ENCODE measurements at places on chromosomes 11 and 22.

DNA sequence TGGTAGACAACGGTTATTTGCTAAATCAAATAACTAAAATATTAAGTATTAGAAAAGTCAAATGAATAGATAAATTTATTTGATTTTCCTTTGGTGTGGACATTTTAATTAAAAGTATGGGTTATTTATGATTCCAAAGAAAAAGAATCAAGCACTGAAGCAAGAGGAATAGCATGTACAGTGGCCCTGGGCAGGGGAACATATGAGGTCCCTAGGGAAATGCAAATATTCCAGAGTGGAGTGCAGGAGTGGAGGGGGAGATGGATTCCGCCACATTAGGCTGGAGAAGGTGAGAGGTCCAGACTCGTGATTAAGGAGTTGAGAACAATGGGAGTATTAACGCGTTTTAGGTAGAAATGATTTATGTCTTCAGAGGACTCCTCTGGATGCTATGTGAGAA, 30.0 kb downstream of the RASSF10 start:
- no peak for DNase-seq

DNA sequence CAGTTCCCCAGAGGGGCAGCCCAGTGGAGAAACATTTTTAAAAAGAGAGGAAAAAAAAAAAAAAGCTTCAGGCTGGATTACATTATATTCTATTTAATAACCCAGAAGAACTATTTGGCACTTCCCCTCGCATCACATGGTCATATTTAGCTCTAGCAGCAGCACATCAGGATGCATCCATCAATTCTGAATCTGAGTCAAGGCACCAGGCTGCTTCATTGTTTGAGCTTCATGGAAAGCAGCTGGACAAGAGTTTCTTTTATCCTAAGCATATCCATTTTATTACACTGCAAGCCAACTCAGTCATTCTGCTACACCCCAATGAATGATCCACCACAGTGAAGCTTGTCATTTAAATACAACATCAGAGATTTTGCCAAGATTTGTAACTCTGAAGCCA, 10.0 kb downstream of the SPTY2D1 start:
- DNase-seq: no peak

DNA sequence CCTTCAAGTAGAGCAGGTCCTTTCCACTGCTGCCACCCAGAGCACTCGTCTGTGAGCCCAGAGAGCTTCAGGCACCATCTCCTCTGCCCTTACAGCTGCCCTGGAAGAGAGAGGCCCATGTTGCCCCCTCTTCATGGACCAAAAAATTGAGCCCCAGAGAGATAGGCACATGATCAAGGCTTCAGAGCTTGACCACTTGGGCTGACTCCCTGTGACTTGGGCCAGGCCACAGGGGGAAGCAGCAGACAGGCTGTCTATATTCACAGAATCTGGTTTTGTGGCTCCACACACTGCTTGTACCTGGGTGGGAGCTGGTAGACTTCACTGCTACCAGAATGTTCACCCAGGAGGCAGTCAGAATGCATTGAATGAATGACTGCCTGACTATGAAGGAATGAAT, 58.2 kb downstream of the SMIM38 start:
- DNase-seq: no peak

DNA sequence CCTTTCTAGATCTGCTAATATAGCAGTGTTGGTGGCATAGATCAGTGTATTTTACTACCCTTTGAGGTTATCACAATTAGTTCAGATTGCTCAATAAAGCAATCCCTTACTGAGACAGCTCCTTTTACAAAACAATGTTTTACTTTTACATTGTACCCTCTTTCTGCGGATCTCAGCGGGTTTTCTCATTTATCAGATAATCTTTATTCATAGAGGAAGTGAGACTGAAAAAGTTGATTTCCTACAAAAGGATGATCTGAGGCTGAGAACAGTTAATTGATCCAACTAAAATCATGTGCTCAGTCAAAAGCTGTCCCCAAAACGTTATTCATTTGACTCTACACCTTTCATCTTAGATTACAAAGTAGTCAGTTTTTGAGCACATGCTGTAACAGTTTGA, 2319.9 kb downstream of the LRRC4C start:
- no peak for DNase-seq

GRCh38 chr22:35124691-35125219, 58.8 kb downstream of the ISX start:
- no peak for DNase-seq

DNA sequence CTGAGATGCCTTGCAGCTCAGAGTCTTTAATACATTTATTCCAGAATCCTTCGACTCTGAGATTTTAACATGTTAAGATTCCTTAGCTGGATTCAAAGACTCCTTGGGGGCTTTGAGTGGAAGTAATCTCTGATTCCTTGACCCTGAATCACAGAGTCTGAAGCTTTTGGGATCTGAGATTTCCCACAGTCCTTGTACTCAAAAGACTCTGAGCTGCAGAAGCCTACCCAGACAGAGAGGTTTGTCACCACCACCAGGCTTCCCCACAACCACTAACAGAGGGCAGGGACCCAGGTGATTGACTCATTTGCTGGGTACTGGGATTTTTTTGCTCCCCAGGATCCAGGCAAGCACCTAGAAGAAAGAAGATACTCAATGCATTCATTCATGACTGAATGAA, 1.4 kb upstream of the SERPINH1 start:
- DNase-seq: no peak

DNA sequence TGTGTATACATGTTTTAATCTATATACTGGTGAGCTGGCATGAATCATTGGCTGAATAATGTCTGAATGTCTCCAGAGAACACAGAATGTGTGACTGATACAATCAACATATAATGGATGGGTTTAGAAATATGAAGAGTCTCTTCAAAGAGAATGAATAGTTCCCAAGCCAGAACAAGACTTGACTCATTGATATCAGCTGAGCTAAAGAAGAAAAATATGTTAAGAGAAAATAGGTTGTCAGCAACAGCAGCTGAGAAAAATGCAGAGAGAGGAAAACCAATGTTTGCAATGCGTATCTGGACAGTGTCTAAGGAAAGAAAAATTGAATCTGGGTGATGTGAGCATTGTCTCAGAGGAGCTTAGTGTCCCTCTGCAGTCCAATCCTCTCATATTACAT, 1281.8 kb upstream of the TENM4 start:
- no peak for DNase-seq

- peak; percentile 68 for DNase-seq
Observed at GRCh38 chr22:19930551-19931486, 10.8 kb upstream of the COMT start.

DNA sequence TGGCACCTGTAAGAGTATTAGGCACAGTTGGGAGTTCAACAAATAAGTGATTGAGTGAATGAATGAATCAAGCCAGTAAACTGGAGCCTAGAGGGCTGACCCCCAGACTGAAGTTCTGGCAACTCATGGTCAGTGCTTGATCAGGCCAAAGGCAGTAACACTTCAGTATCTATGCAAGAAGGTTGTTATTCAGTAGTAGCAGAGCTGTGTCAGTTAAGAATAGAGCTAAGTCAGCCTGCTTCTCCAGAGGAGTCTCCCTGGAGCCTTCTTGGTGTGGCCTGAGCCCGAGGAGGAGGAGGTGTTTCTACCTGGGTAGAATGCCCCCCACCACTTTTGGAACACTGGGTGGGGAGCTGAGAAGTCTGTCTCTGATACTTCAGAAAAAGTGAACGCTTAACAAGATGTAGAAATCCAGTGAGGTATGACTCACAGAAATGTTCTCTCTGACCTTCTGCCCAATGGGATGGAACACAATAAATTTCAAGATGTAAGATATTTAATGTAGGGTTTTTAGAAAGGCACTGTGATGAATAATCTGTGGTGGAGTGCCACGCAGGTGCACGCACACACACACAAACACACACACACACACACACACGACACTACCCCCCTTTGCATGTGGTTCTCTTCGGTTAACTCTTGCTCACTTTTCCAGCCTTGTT, 219.9 kb downstream of the HIPK3 start:
- no peak for DNase-seq

DNA sequence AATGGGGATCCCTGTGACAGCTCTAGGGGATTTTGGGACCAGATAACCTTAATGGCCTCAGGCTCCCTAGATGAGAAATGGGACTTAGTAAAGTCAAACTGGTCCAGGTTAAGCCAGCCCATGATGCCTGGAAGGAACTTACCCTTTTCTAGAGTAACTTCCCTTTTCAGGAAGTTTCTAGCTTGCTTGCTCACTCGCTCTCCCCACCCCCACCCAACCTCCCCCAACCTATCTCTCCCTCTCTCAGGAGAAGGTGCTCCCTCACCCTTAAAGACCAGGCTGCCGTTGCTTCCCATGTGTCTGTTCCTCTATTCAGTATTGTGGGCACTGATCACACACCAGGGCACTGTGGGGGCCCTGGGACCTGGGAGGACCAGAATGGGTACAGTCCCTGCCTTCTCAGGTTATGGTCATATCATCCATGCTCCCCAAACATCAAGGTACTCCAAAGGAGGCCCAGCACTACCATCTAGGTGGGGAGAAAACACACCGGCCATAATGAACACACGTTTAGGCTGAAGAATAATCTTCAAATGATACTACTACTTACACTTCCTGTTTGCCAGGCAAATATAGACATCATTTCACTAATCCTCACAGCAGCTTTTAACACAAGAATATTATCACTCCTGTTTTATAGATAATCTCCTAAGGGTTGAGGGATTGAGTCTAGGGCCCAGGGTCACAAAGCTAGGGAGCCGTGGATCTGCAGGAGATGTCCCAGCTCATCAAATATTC, 18.2 kb downstream of the KCNQ1OT1 start:
- DNase-seq: no peak

DNA sequence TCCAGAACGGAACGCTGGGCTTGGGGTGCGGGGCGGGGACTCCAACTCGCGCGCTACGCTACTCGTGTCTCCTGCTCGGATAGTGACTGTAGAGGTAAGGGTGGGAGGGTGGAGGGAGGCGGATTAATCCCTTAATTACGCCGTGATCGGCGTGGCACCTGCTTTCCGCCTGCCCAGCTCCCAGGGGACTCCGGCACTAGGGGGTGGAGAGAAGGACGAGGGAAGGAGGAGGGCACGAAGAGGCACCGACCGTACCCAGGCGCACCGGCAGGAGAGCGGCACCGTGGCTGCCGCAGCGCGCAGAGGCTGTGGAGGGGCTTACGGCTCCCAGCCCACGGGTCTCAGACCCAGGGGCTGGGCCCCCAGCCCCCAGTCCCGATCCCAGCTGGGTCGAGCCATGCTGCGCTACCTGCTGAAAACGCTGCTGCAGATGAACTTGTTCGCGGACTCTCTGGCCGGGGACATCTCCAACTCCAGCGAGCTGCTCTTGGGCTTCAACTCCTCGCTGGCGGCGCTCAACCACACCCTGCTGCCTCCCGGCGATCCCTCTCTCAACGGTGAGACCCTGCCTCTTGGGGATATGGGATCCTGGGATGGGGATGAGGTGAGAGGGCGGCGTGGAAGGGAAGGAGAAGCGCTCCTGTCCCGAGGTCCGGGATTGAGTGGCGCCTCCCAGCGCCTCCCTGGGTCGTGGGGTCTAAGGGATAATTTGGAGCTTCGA, at the start of gene ROBO3:
ROBO3 (plus strand) TSS at position 252 of the 721 bp plus-strand sequence; CDS start at position 398, 146 bp downstream.
- DNase-seq: no peak

GRCh38 chr22:44628835-44629234, 73.2 kb upstream of the PRR5 start:
- no peak for DNase-seq

GRCh38 chr11:35089666-35090065, 49.3 kb upstream of the CD44 start:
- no peak for DNase-seq

DNA sequence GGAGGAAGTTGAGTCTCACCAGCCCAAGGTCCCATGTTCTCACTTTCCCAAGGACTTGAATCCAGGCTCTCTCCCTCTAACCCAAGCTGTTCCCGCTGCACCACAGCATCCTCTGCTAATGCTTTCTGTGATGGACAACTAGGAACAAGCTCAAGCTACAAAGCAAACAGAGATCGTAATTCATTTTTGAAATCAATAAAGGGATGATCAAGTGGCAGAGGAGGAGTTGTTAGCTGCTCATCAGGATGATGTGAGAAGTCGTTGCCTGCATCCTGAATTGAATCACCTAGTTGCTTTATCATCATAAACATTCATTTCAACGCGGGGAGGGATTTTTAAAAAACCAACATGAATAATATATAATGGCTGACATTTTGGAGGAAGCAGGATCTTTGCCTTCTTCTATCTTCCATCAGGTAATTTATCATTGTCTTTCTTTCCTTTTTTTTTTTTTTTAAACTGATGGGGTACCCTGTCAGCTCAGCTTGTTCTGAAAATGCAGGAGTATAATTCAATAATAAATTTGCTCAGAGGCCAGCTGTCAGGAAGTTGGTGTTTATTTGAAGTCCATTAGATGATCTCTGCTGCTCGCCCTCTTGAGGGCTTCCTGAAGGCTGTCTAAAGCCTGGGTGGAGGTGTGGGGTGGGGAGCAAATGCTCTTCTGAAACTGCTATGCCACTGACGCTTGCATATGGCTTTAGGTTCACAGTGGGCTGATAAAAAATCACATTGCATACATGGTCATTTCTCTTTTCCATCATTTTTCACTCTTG, 174.4 kb upstream of the NARS2 start:
- no peak for DNase-seq

DNA sequence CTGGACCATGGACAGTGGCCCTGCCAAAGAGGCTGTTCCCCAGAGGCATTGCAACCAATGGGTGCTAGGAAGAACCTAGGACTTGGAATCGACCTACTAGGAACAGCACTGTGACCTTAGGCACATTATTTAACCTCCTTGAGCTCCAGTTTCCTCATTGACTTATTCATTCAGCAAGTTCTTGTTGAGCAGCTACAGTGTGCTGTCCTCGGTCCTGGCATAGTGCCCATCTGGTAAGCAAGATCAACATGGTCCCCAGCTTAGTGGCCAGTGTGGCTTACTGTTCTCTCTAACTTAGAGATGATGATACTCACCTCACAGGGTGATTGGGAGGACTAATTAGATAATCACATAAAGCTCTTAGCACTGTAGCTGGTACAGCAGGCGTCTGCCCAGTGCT, 8.2 kb downstream of the ABCG4 start:
- DNase-seq: no peak

DNA sequence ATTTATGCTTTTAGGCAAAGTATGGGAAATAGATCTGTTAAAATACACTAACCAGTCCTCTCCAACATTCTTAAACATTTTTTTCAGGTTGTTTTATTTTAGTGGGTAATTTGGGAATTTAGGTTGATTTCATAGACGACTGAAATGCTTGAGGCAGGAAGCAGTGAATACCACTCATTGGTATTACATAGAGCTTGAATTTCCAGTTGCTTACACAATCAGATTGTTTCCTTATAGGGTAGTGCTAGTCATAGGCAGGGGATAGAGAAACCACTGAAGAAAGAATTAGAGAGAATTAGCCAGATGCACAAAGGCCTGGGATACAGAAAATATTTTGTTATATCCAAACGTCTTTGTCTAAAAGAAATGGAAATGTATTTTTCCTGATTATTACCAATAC, 23.9 kb upstream of the LYVE1 start:
- no peak for DNase-seq

- DNase-seq: peak; percentile 90
Observed at GRCh38 chr11:19557720-19558140, 154.9 kb upstream of the NAV2 start.

- no peak for DNase-seq
Observed at GRCh38 chr11:113293936-113294335, 20.4 kb upstream of the TTC12 start.

- no peak for DNase-seq
Observed at GRCh38 chr22:28198692-28199091, 279.6 kb upstream of the PITPNB start.
